ENCODE measurements at places on chromosomes 13 and 19.

DNA sequence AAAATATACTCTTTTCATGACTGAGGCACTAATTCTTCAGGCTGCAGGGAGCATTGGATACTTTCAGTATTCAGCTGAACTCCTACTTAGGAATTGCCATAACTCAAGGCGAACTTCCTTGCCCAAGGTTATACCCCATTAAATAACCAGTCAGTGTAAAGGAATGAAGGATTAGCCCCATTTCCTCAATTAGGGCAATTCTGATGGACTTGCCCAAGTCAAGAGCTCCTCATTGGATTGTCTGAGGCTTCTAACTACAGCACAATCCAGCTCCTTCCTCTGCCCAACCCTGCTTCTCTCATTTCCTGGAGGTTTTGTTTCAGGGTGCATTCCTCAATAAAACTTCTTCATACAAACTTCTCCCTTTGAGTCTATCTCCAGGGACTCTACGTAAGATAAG lies 329.2 kb downstream of the LIG4 start:
- no peak for DNase-seq

GRCh38 chr19:6423499-6424194 lies 964 bp downstream of the KHSRP start:
- no peak for DNase-seq

DNA sequence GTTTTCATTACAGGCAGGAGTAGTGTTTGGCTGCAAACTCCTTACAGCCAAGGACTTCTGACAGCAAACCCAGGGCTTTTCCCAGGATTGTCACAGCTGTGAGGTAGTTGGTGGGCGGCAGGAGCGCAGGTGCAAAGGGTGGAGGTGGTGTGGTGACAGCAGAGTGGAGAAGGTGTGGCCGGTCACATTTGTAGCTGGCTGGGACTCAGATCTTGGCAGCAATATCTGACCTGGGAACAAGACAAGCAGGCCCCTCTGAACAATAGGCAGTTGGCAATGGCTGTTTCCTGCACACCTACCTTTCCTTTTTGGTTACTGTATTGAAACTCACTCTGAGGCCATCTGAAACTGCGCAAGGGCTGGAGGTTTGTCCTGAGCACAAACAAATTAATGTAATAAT lies 327.3 kb downstream of the COG6 start:
- DNase-seq = no peak

GRCh38 chr13:112525356-112525945 lies 62.5 kb downstream of the TUBGCP3 start:
- no peak for DNase-seq

GRCh38 chr19:41700381-41701195 lies 7.8 kb upstream of the CEACAM5 start:
- DNase-seq = no peak

- DNase-seq = no peak
Observed at GRCh38 chr19:10651851-10652250, 2.3 kb upstream of the ILF3 start.

GRCh38 chr19:18183529-18183928 lies 9.5 kb upstream of the MPV17L2 start:
- DNase-seq = no peak

DNA sequence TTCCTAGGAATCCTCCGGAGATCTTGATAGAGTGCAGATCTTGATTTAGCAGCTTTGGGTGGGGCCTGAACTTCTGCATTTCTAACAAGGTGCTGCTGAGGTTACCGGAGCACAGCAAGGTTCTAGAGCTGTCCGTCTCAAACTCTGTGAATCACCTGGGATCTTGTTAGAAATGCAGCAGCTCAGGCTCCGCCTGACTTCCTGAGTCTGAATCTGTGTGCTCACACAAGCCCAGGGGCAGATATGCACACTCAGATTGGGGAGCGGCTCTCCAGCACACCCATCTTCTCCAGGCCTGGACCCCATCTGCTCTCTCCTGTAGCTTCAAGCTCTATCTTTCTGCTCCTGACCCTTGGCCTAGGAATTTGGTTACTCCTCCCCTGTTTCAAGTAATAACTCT lies 3.5 kb upstream of the TEX26 start:
- no peak for DNase-seq

GRCh38 chr13:98997011-98997730 lies 19.3 kb upstream of the DOCK9 start:
- DNase-seq = no peak

DNA sequence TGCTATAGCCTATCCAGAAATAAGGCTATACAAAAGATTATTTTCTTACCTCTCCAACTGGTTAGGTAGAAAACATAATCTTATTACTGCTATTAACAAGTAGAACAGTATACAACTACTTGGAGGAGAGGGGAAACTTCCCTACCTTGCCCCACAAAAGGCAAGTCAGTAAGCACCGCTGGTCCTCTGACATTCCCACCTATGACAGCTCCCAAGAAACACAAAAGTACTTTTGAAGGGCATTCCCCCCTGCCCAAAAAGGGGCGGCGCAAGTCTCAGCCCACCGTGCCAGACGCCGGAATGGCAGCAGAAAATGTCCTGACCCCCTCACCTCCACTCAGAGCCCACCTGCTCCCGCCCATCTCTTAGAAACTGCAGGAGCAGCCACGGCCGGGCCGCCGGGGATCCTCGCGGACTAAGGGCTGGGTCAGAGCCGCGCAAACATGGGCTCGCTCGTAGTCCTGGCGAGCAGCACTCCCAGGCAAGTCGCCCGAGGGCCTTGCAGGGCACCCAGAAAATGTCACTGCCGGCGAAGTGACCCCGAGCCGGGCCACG lies 437 bp downstream of the SUCLA2 start:
- DNase-seq = no peak

DNA sequence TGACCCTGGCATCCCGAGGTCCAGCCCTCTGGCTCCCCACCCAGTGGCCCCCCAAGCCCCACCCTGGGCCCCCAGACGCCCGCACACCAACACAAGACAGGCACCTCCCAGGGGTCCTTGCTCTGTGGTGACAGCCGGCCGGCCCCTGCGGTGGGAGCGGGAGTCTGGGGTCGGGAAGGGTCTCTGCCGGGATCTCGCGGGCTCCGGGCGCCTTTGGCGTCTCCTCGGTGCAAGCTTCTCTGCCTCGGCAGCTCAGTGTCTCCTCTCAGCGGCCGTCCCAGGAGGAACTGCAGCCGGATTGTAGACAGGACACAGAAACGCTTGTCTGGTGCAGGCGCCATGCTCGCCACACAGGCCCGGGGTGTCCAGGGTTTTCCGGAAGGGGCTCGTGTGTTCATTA lies 43.7 kb downstream of the TMEM255B start:
- DNase-seq = no peak

DNA sequence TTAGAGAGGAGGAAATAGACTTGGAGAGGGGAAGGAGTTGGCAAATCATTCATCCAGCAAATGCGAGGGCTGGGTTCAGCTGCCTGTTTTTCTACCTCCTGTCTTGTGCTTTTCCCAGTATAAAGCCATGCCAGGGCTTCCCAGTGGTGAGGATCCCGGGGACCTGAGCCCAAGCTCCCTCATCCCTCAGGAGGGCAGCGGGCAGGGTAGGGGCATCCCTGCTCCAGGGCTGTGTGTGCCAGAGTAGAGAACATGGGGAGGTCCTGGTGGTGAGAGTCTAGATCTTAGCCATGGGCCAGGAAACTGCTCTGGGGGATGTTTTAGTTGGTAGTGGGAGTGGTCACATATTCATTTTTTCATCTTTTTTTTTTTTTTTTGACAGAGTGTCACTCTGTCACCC lies 43.6 kb downstream of the GPR12 start:
- DNase-seq = no peak

DNA sequence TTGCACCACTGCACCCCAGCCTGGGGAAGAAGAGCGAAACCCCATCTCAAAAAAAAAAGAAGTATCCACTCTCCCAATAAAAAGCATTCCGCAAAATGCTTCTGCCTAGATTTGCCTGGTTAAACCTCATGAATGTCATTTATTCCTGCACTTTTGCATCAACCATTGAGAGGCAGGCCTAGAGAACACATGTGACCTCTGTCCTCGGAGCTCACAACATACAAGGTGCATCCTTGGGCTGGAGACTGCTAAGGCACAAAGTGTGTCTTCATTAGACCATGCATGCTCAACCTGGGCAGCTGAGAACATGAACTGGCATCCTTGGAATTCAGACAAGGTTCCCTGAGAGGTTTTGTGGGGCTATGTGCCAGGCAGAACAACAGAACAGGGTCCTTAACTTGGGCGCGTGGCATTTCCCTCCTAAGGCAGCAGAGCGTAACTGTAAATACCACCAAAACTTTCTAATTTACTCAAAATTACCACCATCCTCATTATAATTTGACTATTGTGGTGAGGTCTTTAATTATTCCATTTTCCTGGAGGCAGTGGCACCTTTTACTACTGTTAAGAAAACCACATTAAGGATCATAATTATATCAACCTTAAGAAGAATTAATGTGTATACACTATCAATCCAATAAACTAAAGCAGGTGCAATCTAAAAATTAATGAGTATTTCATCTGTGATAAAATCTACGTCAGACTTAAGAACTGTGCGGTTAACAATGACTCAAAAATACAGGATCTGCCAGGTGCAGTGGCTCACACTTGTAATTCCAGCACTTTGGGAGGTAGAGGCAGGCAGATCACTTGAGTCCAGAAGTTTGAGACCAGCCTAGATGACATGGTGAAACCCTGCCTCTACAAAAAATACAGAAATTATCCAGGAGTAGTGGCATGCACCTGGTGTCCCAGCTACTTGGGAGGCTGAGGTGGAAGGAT lies 13.8 kb downstream of the RCBTB1 start:
- no peak for DNase-seq

- no peak for DNase-seq
Observed at GRCh38 chr13:40465015-40465390, 201.4 kb downstream of the FOXO1 start.

DNA sequence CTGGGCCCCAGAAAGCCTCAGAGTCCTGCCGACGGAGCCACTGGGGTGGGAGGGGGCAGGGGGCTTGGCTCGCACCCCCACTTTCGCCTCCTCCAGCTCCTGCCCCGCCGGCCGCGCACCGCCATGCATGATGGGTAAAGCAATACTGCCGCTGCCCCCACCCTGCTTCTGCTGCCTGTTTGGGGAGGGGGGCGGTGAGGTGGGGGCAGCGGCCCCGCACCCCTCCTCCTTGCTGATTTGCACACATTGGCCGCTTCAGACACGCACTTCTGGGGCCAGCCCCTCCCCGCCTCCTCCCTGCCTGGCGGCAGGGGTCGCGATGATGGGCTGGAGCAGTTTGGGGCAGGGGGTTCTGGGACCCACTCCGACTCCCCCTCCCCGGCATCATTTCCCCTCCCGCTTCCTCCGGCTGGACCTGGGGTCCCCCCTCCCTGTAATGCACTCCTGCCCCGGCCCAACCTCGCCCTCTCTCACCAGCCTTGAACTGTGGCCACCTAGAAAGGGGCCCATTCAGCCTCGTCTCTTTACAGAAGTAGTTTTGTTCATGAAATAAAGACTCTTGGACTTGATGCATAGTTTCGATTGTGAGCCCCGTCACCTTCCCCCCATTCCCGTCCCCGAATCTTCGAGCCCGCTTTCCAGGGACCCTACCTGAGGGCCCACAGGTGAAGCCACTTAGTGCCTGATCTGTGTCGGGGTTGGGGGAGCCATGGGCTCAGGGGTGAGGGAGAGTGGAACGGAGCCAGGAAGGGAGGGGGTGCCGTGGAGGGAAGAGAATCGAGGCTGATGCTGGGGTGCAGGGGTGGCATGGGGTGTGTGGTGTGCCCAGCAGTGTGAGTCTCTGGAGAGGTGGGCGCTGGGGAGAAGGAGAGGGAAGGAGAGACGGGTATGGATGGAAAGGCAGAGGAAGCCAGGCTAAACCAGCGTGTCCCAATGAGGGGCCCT lies 1.4 kb upstream of the HPN start:
- DNase-seq = no peak

- no peak for DNase-seq
Observed at GRCh38 chr19:46478356-46478986, 7.1 kb upstream of the PNMA8A start.

DNA sequence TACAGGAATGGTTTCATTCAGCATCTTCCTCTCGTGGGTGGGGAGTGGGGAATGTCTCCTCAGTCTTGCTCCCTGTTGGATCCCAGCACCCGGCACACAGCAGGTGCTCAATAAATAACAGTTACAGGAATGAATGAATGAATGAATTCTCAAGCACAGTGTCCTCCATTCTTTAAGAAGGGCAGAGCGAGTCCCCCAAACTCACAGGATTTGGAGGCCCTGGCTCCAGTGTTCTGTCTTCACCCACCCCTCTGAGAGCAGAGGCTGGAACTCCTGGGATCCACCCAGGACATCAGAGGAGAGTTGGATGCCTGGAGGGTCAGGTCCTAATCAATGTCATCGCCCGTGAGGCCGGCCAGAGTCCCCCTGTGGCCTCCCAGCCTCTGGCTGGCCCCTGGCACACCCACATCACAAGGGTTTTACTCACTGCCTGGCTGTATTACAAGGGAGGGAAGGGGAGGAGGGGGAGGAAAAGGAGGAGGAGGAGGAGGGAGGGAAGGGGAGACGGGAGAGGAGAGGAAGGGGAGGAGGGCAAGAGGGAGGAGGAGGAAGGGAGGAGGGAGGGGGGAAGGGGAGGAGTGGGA lies 8.7 kb upstream of the CREB3L3 start:
- DNase-seq = no peak

DNA sequence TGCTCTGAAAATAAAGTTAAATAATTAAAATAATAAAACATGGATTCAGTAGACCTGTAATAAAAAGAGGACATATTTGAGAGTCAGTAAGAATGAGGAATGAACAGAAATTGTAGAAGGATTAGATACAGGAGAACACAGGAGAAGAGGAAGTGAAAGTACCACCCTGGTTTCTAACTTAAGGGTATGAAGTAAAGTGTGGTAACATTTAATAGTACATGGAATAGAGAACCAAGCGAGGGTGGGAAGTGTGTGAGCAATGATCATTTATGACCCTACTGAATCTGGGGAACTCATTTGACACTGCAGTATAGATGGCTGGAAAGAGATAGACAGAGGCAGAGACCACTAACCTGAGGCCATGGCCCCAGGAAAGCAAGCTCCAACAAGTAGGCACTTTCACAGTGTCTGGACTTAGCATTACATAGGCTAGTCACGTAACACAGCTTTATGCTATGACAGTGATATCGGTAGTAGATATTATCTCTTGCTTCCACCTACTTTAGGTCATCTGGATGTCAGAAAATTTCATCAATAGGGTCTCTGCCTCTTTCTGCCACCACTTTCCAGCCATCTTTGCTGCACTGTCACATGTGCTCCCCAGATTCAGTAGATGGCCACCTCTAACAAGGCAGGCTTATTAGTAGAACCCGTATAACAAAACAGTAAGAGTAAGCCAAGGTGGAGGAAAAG lies 633.9 kb upstream of the MIR17HG start:
- DNase-seq = no peak

DNA sequence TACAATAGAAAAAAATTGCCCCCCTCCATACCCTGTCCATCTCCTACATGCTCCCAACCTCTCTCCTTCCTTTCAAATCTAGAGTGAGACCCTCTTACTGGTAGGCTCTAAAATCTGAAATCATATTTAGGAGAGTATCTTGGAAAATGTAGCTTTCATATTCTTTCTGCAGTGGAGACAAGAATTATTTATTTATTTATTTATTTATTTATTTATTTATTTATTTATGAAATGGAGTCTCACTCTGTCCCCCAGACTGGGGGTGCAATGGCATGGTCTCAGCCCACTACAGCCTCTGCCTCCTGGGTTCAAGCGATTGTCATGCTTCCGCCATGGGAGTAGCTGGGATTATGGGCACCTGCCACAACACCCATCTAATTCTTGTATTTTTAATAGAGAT lies 174.1 kb upstream of the MYO16 start:
- no peak for DNase-seq

All from GF-D8 (cell line).